ENCODE measurements at places on chromosomes 2 and 18.
A peak's percentile ranks its signal among the peaks of the same experiment; 100 is the strongest.

GRCh38 chr2:102187496-102188150 lies 800 bp downstream of the IL1RL2 start:
- H3K27ac ChIP-seq = no peak overlapping the region
- H3K4me1 ChIP-seq = peaks cover 3% of the 10 kb centered on the region
- H3K27me3 ChIP-seq = no peaks in the 10 kb centered on the region
- no peak for DNase-seq
- no peak overlapping the region for H3K4me3 ChIP-seq
- no peaks in the 10 kb centered on the region for H3K36me3 ChIP-seq

- no peak overlapping the region for H3K4me3 ChIP-seq
- H3K4me1 ChIP-seq = peaks cover 10% of the 10 kb centered on the region
- no peak overlapping the region for H3K27ac ChIP-seq
These were observed 1247.5 kb upstream of the ACVR2A start for GRCh38 chr2:146597291-146597690.

GRCh38 chr2:28055325-28055970 lies 164.9 kb downstream of the BABAM2 start:
- no peaks in the 10 kb centered on the region for H3K4me1 ChIP-seq
- H3K36me3 ChIP-seq = no peaks in the 10 kb centered on the region
- DNase-seq = peak; percentile 65
- no peaks in the 10 kb centered on the region for H3K27me3 ChIP-seq

DNA sequence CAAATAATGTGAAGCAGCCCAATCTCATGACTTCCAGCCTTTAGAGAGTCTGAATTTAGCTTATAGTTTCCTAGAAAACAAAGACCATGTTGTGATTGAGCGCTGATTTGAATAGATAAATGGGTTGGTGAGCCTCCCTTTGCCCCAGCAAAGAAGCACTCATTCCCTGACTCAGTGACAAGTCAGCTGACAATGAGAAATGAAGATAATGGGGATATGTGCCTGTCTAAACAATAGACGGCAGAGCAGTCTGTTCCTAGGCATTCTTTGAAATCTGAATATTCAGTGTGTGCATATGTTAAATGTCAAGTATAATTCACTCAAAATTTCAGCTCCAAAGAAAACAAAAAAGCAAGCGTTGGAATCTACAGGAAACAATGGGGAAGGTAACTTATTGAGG lies 34.8 kb upstream of the LINC00305 start:
- no peaks in the 10 kb centered on the region for H3K36me3 ChIP-seq
- no peak for DNase-seq
- H3K4me1 ChIP-seq = no peaks in the 10 kb centered on the region

- peak; percentile 92 for DNase-seq
- H3K36me3 ChIP-seq = no peaks in the 10 kb centered on the region
These were observed 33.1 kb upstream of the YPEL5 start for GRCh38 chr2:30113617-30114293.

DNA sequence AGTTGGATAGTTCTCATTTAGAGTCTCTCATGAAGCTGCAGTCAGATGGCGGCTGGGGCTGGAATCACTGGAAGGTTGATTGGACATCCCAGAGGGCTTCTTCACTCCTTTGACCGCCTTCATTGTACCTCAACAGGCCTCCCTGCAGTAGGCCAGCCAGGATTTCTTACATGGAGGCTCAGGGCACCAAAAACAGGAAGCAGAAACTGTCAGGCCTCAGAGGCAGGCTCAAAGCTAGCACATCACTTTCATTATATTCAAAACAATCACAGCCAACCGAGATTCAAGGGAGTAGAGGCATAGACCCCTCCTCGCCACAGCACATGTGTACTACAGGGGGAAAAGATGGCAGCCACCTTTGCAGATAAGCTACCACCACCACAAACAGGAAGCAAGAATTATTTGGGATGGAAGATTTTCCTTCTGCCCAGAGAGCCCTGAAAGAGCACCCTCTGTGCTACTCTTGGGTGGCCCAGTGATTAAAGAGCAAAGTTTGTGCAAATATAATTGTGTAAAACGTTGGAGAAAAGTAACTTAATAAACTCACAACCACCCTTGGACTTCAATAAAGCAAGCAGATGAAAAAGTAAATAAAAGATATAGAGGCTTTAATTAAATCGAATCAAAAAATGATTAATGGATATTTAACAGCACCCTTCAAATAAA lies 155.3 kb downstream of the GFPT1 start:
- H3K4me3 ChIP-seq = no peak overlapping the region
- DNase-seq = no peak
- no peaks in the 10 kb centered on the region for H3K36me3 ChIP-seq
- no peaks in the 10 kb centered on the region for H3K4me1 ChIP-seq
- H3K27me3 ChIP-seq = no peaks in the 10 kb centered on the region

GRCh38 chr18:2587788-2588187 lies 16.4 kb downstream of the NDC80 start:
- no peaks in the 10 kb centered on the region for H3K27me3 ChIP-seq
- DNase-seq = no peak
- H3K4me1 ChIP-seq = peaks cover 10% of the 10 kb centered on the region
- peaks cover 55% of the 10 kb centered on the region for H3K36me3 ChIP-seq
- no peak overlapping the region for H3K27ac ChIP-seq
- no peak overlapping the region for H3K4me3 ChIP-seq

DNA sequence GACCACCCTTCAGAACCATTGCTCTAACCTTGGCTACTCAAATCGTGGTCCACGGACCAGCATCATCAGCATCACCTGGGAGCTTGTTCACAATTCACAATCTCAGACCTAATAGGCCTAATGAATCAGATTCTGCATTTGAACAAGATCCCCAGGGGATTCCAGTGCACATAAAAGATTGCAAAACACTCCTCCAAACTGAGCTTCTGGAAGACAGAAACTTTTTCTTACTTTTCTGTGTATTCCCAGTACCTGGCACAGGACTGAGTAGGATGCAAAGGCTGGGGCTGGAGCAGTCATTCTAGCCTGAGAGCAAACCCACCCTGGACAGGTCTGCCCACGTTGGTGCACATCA lies 115.1 kb upstream of the COPS8 start:
- peaks cover 24% of the 10 kb centered on the region for H3K4me1 ChIP-seq
- no peak for DNase-seq
- H3K36me3 ChIP-seq = no peaks in the 10 kb centered on the region
- H3K27me3 ChIP-seq = no peaks in the 10 kb centered on the region
- H3K27ac ChIP-seq = no peak overlapping the region

- no peaks in the 10 kb centered on the region for H3K4me1 ChIP-seq
- H3K36me3 ChIP-seq = no peaks in the 10 kb centered on the region
- peaks cover 55% of the 10 kb centered on the region for H3K27me3 ChIP-seq
- no peak overlapping the region for H3K27ac ChIP-seq
These were observed 140.9 kb upstream of the MYCN start for GRCh38 chr2:15799432-15799827.

- no peaks in the 10 kb centered on the region for H3K4me1 ChIP-seq
- no peak overlapping the region for H3K27ac ChIP-seq
- no peak overlapping the region for H3K4me3 ChIP-seq
- DNase-seq = peak; percentile 0
These were observed 6.9 kb upstream of the ZFAND2B start for GRCh38 chr2:219199470-219200211.

GRCh38 chr18:62037012-62037742 lies 144.4 kb upstream of the RNF152 start:
- DNase-seq = no peak
- no peak overlapping the region for H3K27ac ChIP-seq
- H3K4me3 ChIP-seq = no peak overlapping the region
- H3K36me3 ChIP-seq = no peaks in the 10 kb centered on the region

- H3K36me3 ChIP-seq = no peaks in the 10 kb centered on the region
- H3K4me3 ChIP-seq = no peak overlapping the region
These were observed 60.7 kb downstream of the RND3 start for GRCh38 chr2:150426724-150427123.

GRCh38 chr2:124025171-124025580 lies at the start of gene CNTNAP5:
Gene CNTNAP5 (plus strand): TSS chr2:124025287. CDS start chr2:124025651, 364 bp downstream.
- H3K4me3 ChIP-seq = no peak within 1 kb of the TSS
- H3K36me3 ChIP-seq = no peaks in the 10 kb centered on the region
- peaks cover 6% of the 10 kb centered on the region for H3K27me3 ChIP-seq
- H3K4me1 ChIP-seq = no peaks in the 10 kb centered on the region

- H3K36me3 ChIP-seq = peaks cover 9% of the 10 kb centered on the region
- no peak for DNase-seq
- H3K4me3 ChIP-seq = no peak overlapping the region
- peaks cover 18% of the 10 kb centered on the region for H3K4me1 ChIP-seq
- no peak overlapping the region for H3K27ac ChIP-seq
These were observed 34.1 kb downstream of the ZNF407 start for GRCh38 chr18:74631623-74632350.

- H3K36me3 ChIP-seq = no peaks in the 10 kb centered on the region
- DNase-seq = peak; percentile 42
- H3K27ac ChIP-seq = no peak overlapping the region
- no peaks in the 10 kb centered on the region for H3K4me1 ChIP-seq
- no peak overlapping the region for H3K4me3 ChIP-seq
- H3K27me3 ChIP-seq = no peaks in the 10 kb centered on the region
These were observed 1719.2 kb upstream of the LRRTM1 start for GRCh38 chr2:82023710-82024109.

GRCh38 chr2:221335219-221335752 lies 236.8 kb downstream of the EPHA4 start:
- no peaks in the 10 kb centered on the region for H3K4me1 ChIP-seq
- H3K4me3 ChIP-seq = no peak overlapping the region
- H3K36me3 ChIP-seq = no peaks in the 10 kb centered on the region
- H3K27ac ChIP-seq = no peak overlapping the region
- DNase-seq = no peak

- H3K27me3 ChIP-seq = peaks cover 55% of the 10 kb centered on the region
- no peak for DNase-seq
- no peak overlapping the region for H3K4me3 ChIP-seq
These were observed 334.7 kb downstream of the HRH4 start for GRCh38 chr18:24795129-24795528.

GRCh38 chr2:176004934-176005333 lies 2.9 kb upstream of the LNPK start:
- H3K36me3 ChIP-seq = no peaks in the 10 kb centered on the region
- no peak for DNase-seq
- peaks cover 11% of the 10 kb centered on the region for H3K4me1 ChIP-seq
- H3K4me3 ChIP-seq = no peak overlapping the region
- H3K27me3 ChIP-seq = no peaks in the 10 kb centered on the region

- H3K4me3 ChIP-seq = no peak overlapping the region
- no peak for DNase-seq
- H3K27me3 ChIP-seq = no peaks in the 10 kb centered on the region
- peaks cover 7% of the 10 kb centered on the region for H3K4me1 ChIP-seq
- no peak overlapping the region for H3K27ac ChIP-seq
- H3K36me3 ChIP-seq = no peaks in the 10 kb centered on the region
These were observed 38.1 kb upstream of the SLC38A11 start for GRCh38 chr2:164993287-164994016.

DNA sequence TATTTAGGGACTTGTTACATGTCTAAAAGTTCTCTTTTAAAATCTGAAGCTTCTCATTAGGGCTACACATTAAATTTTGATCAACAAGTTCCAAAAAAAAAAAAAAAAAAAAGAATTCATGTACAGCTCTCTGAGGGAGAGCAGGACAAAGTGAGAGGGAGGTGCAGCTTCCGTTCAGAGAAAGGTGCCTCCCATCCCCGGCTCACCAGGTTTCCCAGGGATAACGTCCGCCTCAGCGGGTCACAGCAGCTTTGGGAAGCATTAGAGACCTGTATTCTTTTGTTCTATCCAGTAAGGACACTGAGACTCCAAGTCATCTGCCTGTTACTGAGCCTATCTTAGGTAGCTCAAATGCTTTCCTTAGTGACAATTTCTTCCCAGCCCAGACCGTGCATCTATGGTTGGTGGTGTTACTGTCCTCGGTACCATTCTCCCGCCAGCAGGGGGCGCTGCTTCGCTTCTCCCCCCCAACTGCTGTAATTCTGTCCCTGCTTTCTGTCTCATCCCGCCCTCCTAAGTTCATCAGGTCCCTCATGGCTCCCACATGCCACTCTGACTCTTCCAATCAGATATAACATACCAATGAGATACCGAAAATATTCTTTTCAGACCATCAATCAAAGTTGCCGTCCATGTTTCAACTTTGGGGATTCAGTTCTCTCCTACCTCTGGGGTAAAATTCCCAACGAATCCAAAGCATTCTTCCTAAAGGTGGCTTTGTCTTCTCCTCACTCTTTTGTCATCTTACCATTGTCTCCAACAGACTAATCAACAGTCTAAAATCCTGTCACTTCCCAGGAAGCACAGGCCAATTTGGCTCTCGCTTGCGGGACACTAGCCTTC lies 466.5 kb downstream of the METTL4 start:
- H3K36me3 ChIP-seq = no peaks in the 10 kb centered on the region
- H3K27me3 ChIP-seq = no peaks in the 10 kb centered on the region
- 0 out of 2 replicates have a peak, but pooled peaks cover 7% of the 10 kb centered on the region for H3K4me1 ChIP-seq
- no peak overlapping the region for H3K4me3 ChIP-seq
- peak; percentile 64 for DNase-seq

GRCh38 chr2:200399046-200399445 lies 92.6 kb downstream of the SPATS2L start:
- H3K27me3 ChIP-seq = no peaks in the 10 kb centered on the region
- peaks cover 42% of the 10 kb centered on the region for H3K36me3 ChIP-seq

DNA sequence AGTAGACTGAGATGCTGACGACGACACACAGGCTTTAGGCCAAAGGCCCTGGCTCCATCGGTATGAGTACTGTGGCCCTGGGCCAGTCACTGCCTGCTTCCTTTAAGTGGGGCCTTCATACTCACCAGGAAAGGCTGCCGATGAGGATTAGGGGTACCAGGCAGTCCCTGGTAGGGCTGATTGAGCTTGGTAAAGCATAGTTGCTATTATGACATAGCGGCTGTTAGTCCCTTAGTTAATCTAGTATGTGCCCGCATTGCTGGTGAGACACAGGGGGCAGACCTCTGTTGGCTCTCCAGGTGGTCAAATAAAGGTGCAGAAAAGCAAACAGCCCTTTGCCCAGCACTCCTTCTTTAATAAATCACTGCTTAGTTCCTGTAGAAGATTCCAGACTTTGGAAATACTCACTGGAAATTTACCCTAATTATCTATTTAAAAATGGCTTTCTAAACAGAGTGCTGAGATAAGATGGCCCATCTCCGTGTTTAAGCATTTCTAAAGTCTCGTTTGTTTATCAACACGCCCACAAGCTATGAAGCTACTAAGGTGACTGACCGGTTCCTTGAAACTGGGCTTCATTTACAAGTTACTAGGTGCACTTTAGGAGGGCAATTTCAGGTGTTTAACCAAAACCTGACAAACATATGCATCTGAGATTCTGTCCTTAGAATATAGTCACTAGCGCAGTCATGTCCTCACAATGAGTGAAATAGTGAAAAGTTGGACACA lies 8.7 kb upstream of the BIN1 start:
- H3K4me3 ChIP-seq = no peak overlapping the region
- no peaks in the 10 kb centered on the region for H3K27me3 ChIP-seq
- H3K36me3 ChIP-seq = no peaks in the 10 kb centered on the region
- DNase-seq = no peak
- H3K4me1 ChIP-seq = no peaks in the 10 kb centered on the region

DNA sequence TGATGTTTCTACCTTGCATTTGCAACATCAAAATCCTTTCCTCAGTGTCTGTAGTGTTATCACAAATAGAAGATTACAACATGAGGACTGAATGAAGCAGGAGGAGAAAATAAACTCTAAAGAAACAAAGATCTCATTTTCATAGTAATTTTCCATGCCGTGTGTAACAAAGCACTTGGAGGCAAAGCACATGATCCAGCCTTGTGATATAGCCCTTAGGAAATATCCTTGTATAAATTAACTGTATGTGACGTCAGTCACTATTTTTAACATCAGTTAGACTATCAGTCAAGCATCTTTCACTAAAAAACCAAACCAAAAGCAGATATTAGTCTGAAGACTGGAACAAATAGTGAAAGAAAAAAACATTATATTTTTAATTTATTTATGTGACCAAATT lies 492.1 kb upstream of the CNTNAP5 start:
- no peak for DNase-seq
- no peak overlapping the region for H3K27ac ChIP-seq
- no peak overlapping the region for H3K4me3 ChIP-seq
- H3K4me1 ChIP-seq = no peaks in the 10 kb centered on the region
- no peaks in the 10 kb centered on the region for H3K36me3 ChIP-seq
